ENCODE measurements at places on chromosomes 1 and 21.
A peak's percentile ranks its signal among the peaks of the same experiment; 100 is the strongest.

GRCh38 chr1:35556484-35557117, 602 bp downstream of the KIAA0319L start:
- DNase-seq = no peak

DNA sequence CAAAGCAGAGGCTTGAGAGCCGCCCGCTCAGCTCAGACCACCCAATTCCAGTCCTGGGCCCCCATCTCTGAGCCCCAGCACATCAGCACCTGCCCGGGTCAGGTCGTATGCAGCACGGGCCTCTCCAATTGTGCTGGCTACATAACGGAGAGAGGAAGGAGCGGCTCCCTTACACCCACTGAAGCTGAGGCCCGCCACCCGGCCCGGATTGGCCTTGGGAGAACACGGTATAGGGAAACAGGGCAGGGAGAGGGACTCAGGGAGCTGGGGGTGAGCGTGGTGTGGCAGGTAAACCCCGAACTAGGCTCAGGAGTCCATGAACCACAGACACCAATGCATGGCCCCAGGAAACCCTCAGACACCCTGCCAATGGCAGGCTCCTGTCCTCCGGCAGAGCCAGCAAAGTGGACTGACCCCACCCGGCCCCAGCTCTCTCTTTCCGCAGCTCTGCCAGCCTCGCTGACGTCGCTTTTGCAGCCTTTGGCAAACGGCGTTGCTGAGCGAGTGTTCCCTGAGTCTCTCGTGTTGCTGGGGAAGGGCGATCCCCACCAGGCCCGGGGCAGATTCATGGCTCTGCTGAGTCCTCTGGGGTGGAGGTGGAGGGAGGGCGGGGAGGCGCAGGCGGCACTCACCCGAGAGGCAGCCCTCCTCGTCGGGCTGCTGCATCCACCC, 16.5 kb downstream of the MEGF6 start:
- DNase-seq = no peak

GRCh38 chr21:14607262-14607661, 61.1 kb upstream of the SAMSN1 start:
- no peak for DNase-seq

- DNase-seq = no peak
These were observed 32.6 kb downstream of the NEK2 start for GRCh38 chr1:211642870-211643269.

DNA sequence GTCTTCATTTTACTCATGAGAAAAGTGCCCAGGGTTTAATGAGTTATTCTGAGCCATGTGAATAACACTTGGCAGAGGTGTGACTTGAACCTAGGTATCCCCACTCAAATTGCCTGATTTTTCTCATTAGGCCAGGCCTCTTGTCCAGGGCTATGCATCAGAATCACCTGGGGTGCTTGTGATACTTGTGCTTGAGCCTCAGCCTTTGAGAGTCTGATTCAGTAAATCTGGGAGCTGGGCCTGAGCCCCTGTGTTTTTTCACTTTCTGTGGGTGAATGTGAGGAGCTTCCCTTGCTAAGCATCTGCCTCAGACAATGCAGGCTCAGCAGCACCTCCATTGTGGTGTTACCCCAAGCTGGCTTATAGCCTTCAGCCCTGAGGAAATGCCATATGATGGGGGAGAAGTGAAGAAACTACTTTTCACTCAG, 127.1 kb downstream of the S1PR1 start:
- no peak for DNase-seq

DNA sequence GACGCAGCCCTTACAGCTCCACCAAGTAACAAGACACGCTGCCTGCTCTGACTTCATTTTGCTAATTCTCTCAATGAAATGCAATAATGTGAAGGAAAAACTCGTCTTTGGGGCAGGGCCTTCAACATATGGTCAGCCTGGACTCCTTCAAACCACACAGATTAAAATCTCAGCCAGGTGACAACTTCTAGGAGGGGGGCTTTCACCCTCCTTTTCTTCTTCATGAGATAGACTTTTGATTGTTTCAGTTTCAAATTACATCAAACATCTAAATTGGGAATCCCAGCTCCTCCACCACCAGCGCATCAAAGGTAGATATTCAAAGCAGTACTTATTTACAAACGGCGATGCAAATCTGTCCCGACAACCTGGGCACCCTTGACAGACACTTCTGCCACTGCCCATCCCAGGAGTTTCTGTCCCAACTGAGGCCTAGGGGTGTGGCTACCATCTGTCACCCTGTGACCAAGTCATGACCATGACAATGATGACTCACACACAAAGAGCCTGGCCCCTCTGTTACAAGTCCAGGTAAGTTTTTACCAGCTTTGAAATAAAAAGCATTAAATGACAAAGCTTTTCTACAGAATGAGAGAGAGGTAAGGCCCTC, 29.7 kb downstream of the SSBP3 start:
- no peak for DNase-seq

DNA sequence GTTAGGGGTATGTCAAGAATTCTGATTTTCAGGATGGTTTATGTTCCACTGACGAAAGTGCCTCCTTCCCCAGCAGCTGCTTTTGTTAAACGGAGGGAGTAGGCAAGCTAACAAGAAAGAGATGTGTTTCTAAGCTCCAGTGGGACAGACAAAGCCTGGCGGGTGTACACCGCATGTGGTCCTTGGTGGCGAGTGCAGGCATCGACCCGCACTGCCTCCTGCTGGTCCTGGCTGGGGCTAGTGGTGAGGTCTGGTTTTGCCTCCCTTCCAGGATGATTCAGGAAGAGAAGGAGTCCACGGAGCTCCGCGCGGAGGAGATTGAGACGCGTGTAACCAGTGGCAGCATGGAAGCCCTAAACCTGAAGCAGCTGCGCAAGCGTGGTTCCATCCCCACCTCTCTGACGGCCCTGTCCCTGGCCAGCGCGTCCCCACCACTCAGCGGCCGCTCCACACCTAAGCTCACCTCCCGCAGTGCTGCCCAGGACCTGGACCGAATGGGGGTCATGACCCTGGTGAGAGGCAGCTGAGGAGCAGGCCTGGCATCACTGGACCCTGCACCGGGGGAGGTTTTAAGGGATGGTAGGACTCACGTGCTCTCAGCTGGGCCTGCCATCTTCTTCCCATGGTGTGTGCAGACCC, 29.0 kb downstream of the PPFIA4 start:
- no peak for DNase-seq

GRCh38 chr21:35586305-35586704, 474.0 kb downstream of the SETD4 start:
- no peak for DNase-seq

- DNase-seq = no peak
These were observed 10.3 kb downstream of the LCE4A start for GRCh38 chr1:152718238-152718637.

DNA sequence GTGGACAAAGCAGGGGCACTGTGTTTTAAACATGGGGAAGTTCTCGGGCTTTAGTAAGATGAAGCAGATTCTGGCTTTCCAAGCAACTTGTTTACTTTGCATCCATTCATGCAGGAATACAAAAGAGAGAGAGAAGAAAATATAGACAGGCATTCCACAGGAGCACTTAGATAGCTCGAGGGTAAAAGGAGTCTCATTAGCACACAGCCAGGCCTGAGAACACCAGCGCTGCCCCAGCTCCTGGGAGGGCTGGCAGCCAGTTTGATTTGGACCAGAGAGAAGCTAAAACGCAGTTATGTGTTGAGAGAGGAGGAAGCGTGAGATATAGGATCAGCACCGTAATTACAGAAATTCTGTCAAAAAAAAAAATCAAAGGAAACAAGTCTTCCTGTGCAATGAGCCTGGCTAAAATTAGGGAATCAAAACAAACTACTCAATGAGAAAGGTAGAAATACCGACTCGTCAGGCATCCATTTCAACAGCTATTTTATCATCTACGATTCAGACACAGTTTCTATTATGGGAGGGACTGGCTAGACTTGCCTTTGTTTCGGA, 68.2 kb downstream of the CLSTN1 start:
- DNase-seq = no peak

DNA sequence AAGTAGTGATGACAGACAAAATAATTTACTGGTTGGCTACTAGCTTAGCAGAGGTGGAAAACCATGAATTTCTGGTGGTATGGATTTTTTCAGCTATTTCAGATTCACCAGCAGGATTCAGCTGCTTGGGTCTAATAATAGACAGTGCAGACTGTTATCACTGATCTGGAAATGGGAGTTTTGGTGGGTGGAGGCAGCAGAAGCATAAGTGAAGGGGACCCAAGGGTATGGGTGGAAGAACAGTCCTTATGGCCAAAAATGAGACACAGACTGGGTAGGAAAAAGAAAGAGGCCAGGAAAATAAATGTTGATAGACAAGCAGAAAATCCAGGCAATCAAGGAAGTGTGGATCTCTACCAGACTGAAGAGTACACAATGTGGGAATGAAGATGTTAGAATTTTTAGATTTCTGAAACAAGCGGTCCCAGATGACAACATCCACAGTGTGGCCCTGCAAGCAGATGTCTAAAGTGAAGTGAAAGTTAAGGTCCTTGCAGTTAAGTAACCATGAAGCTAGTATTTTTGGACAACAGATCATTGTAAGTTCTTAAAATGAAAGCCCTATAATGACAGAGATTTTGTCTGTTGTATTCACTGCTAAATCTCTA, 24.7 kb downstream of the LYST start:
- DNase-seq = no peak

GRCh38 chr1:211574705-211575104, 4.3 kb downstream of the SLC30A1 start:
- DNase-seq = no peak

- no peak for DNase-seq
These were observed 64.9 kb downstream of the PTGS2 start for GRCh38 chr1:186615332-186615731.

- no peak for DNase-seq
These were observed 860 bp downstream of the SDC3 start for GRCh38 chr1:30907481-30908315.

GRCh38 chr1:201731592-201731991, 97.4 kb upstream of the IPO9 start:
- no peak for DNase-seq

GRCh38 chr21:46598581-46599572, 6.0 kb downstream of the S100B start:
- DNase-seq = no peak

DNA sequence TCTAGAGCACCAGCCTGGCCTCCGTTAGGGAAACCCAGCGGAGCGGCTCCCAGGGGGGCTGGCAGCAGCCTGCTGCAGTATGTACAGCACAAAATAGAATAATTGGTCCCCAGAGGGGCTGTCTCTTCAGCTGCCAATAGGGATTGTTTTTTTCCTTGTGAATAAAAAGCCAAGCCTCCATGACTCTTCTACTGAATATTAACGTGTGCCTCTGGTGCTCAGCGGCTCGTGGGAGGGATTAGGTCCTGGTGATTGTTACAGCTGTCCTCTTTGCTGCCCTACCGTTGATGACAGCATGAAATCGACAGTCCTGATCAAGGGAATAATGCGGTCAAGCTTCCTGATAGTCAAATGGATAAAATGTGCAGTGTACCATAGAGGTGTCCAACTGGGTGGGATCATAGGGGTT, 190.7 kb upstream of the RUNX1 start:
- DNase-seq = no peak

GRCh38 chr1:70431874-70432273, 20.8 kb downstream of the CTH start:
- DNase-seq = no peak

- no peak for DNase-seq
These were observed 58.7 kb upstream of the SIM2 start for GRCh38 chr21:36640174-36640720.

- DNase-seq = no peak
These were observed 328.7 kb downstream of the SIPA1L2 start for GRCh38 chr1:232301246-232301645.

- peak; percentile 92 for DNase-seq
These were observed at the start of gene GNAI3 for GRCh38 chr1:109548321-109549267. Gene GNAI3 (plus strand): TSS chr1:109548615. CDS start chr1:109548721, 106 bp downstream.

GRCh38 chr21:44762221-44763049, 39.2 kb downstream of the UBE2G2 start:
- no peak for DNase-seq

DNA sequence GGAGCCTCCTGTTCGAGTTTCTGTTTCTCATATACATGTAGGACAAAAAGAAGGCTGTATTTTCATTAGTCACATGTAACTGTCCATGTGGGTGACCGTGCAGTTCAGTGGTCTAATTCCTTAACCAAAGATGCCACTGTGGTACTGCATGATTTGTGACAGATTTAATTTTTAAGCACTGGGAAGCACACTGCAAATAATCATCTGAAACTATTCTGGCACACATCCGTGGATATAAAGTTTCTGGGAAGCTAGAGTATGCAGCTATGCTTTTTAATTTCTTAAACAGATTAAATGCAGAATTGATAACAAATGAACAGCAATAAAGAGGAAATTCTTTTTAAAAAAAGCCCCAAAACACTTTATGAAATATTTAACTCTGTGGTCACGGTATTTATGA, 254.8 kb downstream of the LMO4 start:
- DNase-seq = no peak

GRCh38 chr1:48120621-48121020, 101.9 kb upstream of the SLC5A9 start:
- DNase-seq = no peak

DNA sequence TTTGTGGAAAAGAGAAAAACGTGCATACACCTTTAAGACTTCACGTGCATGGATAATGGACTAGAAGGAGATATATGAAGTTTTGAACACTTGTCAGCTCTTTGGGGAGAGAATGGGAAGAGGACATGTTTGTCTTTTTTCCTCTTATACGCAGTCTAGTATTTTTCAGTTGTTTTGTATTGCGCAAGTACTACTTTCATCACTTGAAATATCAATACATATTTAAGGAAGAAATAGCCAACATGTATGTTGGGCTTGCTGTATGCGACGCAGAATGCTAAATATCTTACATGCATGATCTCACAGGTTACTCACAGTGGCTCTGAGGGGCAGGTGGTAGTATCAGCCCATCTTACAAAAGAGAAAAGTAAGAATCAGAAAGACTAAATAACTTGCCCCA, 176.5 kb upstream of the RUNX1 start:
- DNase-seq = no peak

GRCh38 chr21:35203093-35203977, 154.2 kb upstream of the RUNX1 start:
- no peak for DNase-seq

- peak; percentile 17 for DNase-seq
These were observed 14.1 kb downstream of the HENMT1 start for GRCh38 chr1:108646648-108647269.

- DNase-seq = no peak
These were observed 151.9 kb downstream of the MAGI3 start for GRCh38 chr1:113542221-113542701.

GRCh38 chr1:188514917-188515316, 1686.2 kb downstream of the PLA2G4A start:
- no peak for DNase-seq

Measured in NCI-H510A (cell line).